ENCODE measurements at places on chromosomes 2 and 18.
A peak's percentile ranks its signal among the peaks of the same experiment; 100 is the strongest.

DNA sequence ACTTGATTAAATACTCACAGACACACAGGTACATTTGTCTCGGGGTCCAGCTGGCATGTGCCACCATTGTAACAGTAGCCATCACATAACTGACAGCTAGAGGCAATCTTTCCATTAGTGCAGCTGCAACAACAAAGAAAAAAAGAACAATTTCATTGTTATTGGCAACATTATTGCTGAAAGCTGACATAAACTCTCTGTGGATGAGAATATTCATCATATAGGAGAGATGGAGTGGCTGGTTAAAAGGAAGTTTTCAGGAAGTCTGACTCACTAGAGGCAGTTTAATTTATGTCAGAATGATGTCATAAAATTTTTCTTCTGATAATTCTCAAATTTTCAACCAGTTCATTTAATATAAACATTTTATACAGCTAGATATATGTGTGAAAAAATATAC, 1490.0 kb upstream of the NXPH2 start:
- no peak for DNase-seq

GRCh38 chr18:30106356-30106755, 936.2 kb downstream of the DSC3 start:
- DNase-seq: no peak

DNA sequence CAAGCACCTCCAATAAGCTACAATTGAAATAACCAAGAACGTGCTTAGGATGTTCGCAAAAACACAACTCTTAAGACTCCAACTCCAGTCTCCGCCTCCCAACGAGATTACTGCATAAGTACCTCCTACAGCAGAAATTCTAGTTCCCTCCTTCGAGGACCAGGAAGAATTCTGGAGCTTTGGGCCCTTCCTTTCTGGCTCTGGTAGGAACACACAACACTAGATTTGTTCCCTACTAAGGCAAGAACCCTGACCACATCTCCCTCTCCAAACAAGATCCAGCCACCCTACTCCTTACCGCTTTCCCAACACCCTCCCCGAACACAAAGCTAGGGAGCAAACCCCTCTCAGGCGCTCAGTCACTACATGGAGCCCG, 721 bp downstream of the ADAM17 start:
- DNase-seq: peak; percentile 67

GRCh38 chr2:170836027-170836426, 19.3 kb downstream of the GAD1 start:
- no peak for DNase-seq
